ENCODE measurements at places on chromosomes 12 and 14.

DNA sequence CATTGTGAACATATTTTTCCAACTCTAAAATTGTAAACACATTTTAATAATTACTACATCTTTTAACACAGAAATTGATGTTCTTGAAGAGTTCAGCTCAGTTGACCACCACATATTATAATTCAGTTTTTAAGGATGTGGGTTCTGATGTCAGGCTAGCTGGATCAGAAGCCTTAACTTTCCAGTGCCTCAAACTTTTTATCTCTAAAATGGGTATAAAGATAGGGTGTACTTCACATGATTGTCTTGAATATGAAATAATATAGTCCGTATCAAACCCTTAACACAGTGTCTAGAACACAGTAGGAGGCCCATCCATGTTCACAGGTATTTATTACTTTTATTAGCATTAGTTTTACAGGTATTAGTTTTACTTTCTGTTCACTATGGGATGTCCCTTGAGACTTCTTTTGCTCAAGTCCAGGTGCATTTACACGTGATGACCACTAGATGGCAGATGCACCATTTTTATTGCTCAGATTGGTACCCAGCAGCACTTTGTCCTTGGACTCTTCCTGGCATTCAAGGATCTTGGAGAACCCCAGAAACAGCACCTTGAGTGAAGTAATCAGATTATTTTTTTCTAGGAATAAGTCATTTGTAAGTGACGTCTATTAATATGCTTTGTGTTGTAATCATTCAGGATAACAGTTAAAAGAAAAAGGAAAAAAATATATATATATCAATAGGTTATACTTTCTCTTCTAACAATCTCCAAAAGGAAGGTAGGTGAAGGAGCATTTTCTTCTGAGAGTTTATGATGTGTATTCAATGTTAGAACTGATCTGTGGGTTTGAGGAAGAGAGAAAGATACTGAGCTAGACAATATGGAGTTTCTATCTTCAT lies 580.2 kb downstream of the ETNK1 start:
- DNase-seq, result no peak

- DNase-seq, result no peak
Measured at GRCh38 chr14:99840774-99841305, 47.6 kb downstream of the EML1 start.

GRCh38 chr14:54683882-54684794 lies 117.2 kb downstream of the SAMD4A start:
- DNase-seq, result no peak

- no peak for DNase-seq
Measured at GRCh38 chr14:58677996-58678395, 40.2 kb downstream of the DACT1 start.

GRCh38 chr14:53384073-53384472 lies 230.9 kb upstream of the DDHD1 start:
- no peak for DNase-seq

All from T-helper 2 cell treated with Interferon-gamma antibody and Interleukin-4, amounts not matched to agents 5 μg/mL and 100 μg/mL, for 36 hours (primary cell).